Hindlimb muscle (tissue), 1 donor: ENCODE measurements at places on chromosomes 1 and 21. TPM values are rescaled to one million over a fixed set of nuclear protein-coding genes. Genes with fewer than 3 reads are reported as not detected.

DNA sequence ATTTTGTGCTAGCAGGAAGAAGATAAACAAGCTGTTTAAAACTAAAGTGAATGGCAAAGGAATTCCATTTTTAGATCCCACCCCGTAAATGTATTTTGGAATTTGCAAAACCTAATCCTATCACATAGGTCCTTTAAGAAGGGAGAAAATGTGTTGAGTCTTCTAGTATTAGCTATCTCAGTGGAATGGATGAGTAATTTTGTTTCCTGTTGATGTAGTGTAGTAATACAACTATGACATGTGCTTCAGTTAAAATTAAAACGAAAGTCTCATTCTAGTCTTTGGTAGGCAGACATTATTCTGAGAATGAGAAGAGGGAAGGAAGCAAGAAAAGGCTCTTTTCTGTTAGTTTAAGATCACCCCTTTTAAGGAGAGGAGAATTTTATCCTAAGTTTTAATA, 265.9 kb upstream of the C1orf105 start:
- DNase-seq, result no peak

The DDAH1 gene
- polyA plus RNA-seq, result 50.0 TPM

GRCh38 chr1:115051850-115052249, 22.2 kb downstream of the TSHB start:
- DNase-seq, result no peak

The VCAM1 gene
- polyA plus RNA-seq, result 14.8 TPM

The CTH gene
- polyA plus RNA-seq, result 2.5 TPM

- DNase-seq, result no peak
Observed at GRCh38 chr21:18831942-18832676, 428.5 kb upstream of the TMPRSS15 start.

The TFF3 gene
- polyA plus RNA-seq, result 1.7 TPM

The SMYD2 gene
- polyA plus RNA-seq, result 58.2 TPM

DNA sequence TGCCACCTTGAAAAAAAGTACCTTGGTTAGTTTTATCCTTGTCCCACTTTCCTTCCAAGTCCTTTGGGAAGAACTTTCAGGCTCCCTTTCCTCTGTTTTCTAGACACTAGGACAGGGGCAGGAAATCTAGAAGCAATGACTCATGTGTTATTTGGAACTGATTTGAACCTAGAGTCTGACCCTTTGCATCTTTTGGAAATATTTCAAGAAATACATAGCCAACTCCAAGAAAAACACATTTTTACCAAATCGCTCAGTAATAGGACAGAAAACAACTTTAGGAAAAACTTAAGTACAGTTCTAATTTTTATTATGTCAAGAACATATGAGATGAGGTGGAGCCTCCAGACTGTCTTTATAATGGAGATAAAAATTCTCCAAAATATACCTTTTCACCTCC, 292.4 kb downstream of the PTBP2 start:
- DNase-seq, result no peak

GRCh38 chr1:206472024-206472423, 1.7 kb downstream of the IKBKE start:
- DNase-seq, result no peak

DNA sequence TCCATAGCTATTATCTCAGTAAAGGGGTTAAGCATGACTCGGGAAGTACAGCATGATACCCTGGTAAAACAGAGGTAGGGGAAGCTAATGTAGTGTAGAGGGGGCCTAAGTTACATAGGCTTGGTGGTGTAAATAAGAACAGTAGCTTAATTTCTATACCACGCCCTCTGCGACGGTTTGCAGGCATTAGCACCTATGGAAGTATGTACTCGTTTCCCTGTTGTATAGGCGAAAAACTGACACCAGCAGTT, 470 bp upstream of the NAXE start:
- no peak for DNase-seq

The TRIM67 gene
- 0.05 TPM for polyA plus RNA-seq

GRCh38 chr21:38323721-38324531, 67.1 kb downstream of the KCNJ15 start:
- peak; percentile 36 for DNase-seq

The IGFN1 gene
- polyA plus RNA-seq, result 2.6 TPM

The ZBTB8A gene
- polyA plus RNA-seq, result 10.5 TPM

GRCh38 chr1:59266180-59266926, 30.5 kb upstream of the FGGY start:
- peak; percentile 49 for DNase-seq

GRCh38 chr21:42346866-42347600, 3.8 kb downstream of the TFF2 start:
- no peak for DNase-seq

GRCh38 chr1:7595336-7595735, 175.8 kb upstream of the VAMP3 start:
- DNase-seq, result no peak

The PDIK1L gene
- polyA plus RNA-seq, result 5.6 TPM
